ENCODE measurements at places on chromosomes 3 and 15.

DNA sequence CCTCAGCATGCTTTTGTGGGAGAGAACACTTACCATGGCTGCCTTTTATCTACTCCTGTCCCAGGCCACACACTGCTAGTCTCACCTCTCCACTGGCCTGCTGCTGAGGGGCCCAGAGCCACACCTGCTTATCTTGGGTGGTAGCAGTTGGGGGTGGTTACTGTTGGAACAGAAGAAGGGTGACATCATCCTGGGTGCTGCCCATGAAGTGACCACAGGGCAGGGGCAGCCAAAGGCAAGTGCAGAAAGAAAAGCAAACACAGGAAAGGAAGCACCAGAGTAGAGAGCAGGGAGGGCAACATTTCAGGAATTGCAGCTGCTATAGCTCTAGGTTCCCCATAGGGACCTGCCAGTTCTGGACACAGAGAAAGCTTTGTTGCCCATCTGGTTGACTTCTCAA lies 345.2 kb downstream of the VPS13C start:
- DNase-seq, result no peak

DNA sequence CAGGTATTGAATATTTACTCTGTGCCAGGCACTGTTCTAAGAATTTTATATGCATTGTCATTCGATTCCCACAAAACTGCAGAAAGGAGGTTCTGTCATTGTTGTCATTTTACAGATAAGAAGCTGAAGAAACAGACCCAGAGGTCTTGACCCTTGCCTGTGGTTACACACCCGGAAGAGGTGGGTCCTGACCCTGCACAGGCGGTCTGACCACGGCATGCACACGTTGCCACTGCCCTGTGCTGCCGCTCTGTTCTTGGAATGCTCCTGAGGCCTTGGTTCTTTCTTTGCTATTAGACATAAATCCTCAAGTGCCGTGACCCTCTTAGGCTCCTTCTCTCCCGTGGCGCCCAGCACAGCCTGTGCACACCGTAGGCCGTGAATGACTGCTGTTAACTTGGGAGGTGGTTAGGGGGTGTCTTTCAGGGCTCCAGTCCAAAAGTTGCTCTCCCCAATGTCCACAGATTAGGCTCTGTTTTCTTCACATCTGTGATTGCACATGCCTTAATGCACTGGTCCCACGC lies 74.1 kb upstream of the PLXNA1 start:
- DNase-seq, result no peak

- peak; percentile 7 for DNase-seq
Observed at GRCh38 chr3:29153811-29154210, 127.1 kb upstream of the RBMS3 start.

GRCh38 chr15:73034221-73034620 lies 18.0 kb upstream of the NEO1 start:
- no peak for DNase-seq

DNA sequence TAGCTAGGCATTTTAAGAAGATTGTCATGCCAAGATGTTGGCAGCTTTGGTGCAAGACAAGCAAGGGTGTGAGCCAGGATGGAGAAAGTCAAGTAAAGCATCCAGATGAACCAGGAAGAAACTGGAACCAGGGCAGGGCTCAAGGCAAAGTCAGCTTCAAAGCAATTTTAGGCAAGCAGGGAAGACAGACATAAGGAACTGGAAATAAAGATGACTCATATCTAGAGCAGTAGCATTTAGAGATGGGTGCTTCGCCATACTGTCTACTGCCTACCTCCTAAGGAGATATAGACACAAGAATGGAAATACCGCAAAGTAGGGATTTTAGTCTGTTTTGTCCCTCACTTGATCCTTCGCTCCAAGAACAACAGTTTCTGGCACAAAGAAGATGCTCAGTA lies 59.9 kb downstream of the RYR3 start:
- DNase-seq, result no peak

DNA sequence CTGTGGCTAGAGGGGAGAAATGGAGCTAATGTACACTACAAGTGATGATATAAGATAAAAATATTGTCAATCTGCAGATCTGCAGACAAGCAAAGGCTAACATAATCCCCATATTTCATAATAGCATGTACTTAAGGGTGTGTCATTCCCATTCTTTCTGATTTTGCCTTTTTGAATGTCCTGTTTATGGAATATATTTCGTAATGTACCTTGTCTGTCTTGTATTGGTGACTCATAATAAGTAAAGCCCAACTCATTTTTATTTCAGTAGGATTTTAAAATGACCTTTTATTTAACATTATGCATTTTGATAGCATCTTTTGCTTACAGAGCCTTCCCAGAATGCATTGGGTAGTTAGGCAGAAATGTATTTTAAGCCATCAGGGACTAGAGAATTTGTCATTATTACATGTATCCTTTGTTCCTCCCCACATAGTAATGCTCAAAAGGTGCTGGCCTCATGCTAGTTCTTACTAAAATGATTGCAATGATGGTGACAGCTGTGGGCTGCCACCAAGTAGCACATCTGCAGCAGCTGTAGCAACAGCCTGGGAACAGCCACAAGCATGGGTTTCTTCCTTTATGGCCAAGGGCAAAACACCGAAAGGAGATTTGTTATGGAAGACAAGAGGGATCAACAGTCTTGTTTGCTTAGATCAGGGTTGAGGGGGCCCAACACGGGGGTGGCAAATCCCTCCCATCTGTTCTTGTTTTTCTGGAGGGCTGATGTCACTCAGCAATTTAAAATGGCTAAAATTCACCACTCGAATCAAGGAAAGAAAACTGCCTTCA lies 188.5 kb downstream of the CADPS start:
- no peak for DNase-seq

- DNase-seq, result no peak
Observed at GRCh38 chr3:41503998-41504623, 304.8 kb downstream of the CTNNB1 start.

DNA sequence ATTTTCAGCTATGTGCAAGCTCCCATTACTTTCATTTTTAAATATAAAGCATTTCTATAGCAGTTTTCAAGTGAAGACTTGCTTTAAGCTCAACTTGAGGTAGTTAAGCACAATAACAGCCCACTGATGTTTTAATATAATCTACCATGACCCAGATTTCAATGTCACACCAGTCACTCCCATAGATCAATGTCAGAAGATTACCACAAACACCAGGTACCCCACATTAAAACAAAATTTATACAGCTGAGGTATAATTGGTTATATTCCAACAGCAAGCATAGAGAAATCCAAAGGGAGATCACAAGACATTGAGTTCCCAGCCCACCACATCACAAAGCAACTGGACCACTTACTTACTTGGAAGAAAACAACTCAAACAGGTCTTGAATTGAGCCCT lies 22.8 kb downstream of the GTPBP8 start:
- no peak for DNase-seq

- no peak for DNase-seq
Observed at GRCh38 chr3:13380971-13381370, 39.2 kb downstream of the NUP210 start.

DNA sequence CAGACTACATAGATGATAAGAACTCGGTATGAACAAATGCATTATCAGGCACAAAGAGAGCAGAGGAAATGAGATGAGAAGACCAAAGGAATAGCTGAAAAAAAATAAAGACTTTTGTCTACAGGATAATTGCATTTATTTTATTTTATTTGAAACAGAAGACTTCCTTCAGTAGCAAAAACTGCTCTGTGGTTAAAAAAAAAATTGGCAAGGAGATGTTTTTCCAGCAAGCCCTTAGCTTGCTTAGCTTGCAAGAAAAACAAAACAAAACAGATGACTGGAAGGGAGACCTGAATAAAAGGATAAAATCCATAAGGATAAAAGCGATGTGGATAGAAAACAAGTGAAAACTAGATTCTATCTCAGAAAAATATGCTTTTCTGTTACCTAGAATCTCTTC lies 9.1 kb upstream of the PPM1L start:
- DNase-seq, result no peak

- DNase-seq, result no peak
Observed at GRCh38 chr3:189794518-189794917, 163.3 kb downstream of the TP63 start.

- DNase-seq, result peak; percentile 89
Observed at GRCh38 chr15:91706322-91707032, 147.0 kb upstream of the SLCO3A1 start.

DNA sequence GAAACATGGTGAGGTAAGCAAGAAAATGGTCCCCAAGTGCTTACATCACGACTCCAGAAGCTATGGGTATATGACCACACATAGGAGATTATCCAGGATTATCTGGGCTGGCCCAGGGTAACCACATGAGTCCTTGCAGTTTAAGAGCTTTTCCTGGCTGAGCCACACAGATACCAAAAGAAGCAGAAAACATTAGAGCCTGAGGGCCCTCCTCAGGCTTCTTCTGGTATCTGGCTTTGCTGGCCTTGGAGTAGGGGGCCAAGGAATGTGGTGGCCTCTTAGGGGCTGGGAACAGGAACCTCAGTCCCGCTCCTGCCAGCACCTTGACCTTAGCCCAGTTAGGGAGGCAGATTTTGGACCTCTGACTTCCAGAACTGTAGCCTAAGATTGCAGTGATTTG lies 259.1 kb downstream of the KCNMB2 start:
- no peak for DNase-seq

DNA sequence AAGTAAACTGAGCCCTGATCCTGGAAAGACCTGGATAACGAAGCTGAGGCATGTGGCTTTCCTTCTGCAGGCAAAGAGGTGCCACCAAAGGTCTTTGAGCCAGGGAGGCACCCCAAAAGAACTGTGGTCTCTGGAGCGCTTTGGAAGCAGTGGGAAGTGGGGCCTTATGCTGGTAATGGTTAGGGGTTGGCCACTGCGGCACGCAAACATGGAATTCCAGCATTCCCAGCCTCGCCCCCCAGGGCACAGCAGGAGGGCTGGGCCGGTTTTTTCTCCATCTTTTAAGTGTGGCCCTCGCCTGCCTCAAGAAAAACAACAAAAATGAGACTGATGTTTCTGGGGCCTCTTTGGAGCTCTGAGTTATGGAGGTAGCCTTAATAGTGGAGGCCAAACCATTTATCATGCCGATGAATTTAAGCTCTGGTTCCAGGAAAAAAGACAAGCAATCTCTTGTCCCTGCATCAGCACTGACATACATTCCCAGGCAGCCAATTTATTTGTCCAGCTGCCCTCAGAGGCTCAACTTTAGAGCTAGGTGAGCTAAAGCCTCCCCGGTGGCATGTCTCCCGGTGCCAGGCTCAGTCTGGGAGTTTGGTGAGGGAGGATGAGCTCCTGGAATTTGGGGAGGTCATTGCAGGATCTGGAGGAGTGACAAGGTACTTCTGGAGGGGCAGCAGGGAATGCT lies 109.0 kb downstream of the TLE3 start:
- no peak for DNase-seq

GRCh38 chr15:71748293-71748718 lies 62.0 kb upstream of the NR2E3 start:
- no peak for DNase-seq

- DNase-seq, result no peak
Observed at GRCh38 chr3:128917291-128917690, 37.9 kb downstream of the ACAD9 start.

GRCh38 chr3:40453933-40454332 lies 3.2 kb upstream of the RPL14 start:
- DNase-seq, result no peak

DNA sequence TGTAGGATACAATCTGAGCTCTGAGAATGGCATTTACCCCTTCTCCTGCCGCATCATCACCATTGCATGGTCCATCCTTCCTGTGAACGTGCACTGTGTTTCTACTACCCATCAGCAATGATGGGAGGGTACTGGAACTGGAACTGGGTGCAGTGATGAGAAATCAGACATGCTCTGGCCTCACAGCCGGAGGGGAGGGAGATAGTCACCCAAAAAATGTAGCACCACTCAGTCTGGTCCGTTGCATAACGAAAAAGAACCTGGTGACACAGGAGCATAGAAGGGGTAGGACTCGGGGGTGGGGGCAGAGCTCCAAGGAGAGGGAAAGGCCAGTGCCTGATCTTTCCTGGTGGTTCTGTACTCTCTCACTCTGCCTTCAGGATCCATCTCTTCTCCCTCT lies 205.0 kb downstream of the RPLP1 start:
- DNase-seq, result no peak

DNA sequence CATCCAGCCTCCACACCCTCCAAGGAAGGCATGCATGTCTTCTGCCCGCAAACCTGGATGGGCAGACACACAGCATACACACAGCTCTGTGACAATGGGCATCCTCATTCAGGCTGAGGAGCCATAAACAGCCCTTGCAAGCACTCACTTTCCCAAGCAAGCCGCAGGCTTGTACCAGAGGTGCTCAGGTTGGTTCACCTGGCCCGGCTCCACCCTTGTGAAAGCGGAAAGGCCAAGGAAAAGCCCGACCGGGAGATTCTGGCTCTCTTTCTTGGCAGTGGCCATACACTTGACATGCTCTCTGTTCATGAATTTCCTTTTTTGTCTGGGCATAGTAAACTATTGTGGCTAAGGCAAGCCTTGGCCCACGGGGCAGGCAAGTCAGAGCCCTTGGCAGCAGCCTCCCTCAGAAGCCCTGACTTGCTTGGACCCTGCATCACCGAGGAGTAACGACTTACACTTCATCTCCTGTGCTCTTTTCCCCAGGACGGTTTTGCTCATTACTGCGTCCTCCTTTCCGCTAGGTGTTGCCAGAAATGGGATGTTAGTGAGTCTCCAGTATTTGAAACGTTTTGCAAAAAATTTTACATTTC lies 74.6 kb upstream of the BNC1 start:
- no peak for DNase-seq

GRCh38 chr15:38316311-38316710 lies 63.7 kb downstream of the SPRED1 start:
- DNase-seq, result no peak

- no peak for DNase-seq
Observed at GRCh38 chr3:197718891-197719290, 17.8 kb downstream of the RUBCN start.

GRCh38 chr3:12722226-12722625 lies 36.8 kb downstream of the TMEM40 start:
- no peak for DNase-seq

DNA sequence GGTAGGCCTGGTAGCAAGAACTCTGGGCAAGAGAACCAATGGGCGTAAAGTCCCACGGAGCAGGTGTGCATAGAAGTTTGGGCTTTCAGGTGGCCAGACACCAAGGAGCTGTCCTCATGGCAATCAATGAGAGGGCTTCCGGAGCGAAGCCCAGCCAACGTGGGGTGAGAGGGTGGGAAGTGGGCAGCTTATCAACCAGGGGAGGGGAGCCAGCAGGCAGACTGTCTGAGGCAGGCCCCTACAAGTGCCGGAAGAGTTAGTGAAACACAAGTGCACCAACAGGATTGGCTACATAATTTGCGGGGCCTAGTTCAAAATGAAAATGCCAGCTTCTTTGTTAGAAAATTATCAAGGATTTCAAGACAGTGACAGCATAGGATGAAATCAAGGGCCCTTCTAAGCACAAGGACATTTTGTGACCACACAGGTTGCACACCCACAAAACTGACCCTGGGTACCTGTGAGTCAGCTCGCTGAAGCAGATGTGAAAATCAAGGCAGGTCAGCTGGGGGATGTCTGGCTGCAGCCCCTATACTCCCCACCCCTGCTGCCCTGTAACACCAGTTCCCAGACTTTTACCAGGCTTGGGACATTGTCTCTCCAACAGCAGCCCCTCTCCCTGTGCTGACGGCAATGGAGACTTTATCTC lies 102.1 kb upstream of the ETV5 start:
- DNase-seq, result no peak
